ENCODE measurements at places on chromosomes 3 and 15.

GRCh38 chr3:162390891-162391290 is 894.3 kb downstream of the OTOL1 start:
- DNase-seq = no peak

DNA sequence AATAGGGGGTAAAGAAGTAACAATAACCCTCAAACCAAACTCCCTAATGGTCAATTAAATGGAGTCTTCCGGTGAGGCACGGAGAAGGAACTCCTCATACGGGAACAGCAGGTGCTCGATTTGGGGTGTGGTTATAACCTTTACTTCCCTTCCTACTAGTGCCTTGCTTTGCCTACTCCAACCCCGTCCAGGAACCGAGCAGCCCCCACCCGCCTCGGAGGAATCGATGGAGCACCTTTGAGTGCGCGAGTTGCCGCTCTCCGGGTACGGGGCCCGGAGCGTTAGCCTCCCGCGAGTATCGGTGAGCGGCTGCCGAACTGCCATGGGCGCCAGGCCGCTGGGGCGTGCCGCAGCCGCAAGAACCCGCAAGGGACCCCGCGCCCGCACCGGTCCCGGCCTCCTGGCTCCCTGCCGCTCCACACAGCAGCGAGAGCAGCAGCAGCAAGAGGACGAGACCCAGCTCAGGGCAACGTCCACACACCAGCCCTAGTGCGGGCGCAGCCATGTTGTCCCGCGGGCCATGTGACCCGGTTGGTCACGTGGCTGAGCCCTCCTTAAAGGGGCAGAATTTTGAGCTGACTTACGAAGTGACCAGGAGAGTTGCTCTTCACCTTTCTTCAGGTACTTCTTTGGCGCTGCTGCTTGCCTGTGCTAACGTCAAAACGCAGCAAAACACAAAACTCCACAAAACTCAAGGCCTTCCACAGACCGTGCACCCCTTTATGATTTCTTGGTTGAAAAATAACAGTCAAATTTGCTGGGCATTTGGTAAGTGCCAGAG is at the start of gene SUMF1:
TSS of gene SUMF1 (minus strand) at position 529 of the 781 bp plus-strand sequence. CDS start at position 505, 24 bp downstream.
- DNase-seq = peak; percentile 47

DNA sequence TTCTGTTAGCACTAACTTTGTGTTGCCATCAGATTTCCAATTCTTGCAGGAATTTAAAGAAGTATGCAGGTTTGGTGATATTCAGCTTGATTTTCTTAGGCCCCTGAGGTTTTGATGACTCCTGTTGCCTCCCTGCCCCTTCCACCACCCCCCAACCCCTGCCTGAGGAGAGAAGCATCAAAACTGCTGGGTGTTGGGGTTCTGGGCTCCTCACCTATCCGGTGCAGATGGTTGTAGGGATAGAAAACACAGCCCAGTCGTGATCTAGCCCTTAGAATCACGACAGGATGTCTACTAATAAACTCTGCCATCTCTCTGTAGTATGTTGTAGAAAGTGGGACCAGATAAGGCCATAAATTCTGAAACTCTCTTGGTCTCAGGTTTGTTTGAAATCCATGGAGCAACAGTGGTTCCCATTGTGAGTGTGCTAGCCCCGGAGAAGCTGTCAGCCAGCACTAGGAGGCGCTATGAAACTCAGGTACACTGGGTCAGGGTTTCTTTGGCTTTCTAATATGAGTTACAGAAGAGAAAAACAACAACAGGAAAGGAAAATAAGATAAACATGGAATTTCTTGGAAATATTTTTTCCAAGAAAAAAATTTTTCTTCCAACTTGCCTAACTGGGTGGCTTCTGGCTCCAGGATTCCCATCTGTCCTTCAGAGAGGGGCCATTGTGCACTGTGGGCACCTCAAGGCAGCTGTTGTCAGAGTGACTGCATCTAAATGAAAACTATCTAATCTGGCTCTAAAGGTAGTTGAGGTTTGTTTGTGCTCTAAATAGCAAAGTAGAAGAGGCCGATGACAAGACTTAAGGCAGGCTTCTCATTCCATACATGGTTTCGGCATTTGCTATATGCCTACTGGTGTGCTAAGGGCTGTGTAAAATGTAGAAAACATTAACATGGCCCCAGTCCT is 8.7 kb downstream of the SRP14 start:
- no peak for DNase-seq

- DNase-seq = no peak
These were observed 869.5 kb downstream of the SI start for GRCh38 chr3:164208821-164209220.

DNA sequence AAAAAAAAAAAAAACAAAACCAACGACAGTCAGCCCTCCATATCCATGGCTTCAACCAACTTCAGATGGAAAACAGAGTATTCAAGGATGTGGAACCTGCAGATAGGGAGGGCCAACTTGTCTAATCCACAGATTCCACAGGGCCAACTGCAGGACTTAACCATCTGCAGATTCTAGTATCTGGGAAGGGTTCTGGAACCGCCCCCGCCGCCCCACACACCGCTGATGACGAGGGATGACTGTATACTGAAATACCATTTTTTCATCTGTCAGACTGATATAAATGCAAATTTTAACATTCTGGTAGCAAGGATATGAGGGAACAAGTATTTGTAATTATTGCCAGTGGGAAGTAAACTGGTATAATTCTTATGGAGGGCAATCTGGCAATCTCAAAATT is 29.5 kb downstream of the ADPGK start:
- DNase-seq = no peak

DNA sequence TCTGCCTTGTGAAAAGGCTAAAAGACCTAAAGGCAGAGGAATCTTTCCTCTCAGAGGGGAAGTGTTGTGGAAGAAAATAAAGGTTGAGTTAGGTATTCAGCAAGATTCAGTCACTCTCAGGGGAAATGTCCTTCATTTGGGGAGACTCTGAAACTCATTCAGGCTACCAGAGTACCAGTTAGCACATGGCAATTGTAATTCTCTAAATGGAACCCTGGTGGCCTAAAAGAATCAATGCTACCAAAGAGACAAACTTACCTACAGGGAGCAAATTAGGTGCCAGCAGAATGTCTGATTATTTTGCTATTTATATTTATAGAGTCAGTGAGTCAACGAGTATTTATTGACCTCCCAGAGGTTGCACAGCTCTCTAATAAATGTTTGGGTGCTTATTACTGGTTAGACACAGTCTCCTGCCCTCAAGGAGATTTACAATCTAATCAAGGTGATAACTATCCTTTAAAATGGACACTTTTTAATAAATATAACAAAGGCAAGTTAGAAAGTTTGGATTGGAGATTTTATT is 33.9 kb upstream of the CDIN1 start:
- no peak for DNase-seq

DNA sequence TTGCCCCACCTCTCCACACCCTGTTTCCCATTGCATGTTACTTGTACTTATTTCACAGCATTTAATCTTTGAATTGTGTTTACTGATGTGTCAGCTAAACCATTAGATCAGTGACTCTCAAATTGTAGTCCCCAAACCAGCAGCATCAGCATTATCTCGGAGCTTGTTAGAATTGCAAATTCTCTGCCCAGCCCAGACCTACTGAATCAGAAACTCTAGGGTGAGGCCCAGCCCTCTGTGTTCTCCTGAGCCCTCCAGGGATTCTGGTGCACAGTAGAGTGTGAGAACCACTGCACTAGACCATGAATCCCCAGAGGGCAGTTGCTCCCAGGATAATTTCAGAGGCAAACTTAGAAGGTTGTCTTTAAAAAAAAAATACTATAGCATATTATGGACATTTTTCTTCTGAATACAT is 13.0 kb downstream of the PLD1 start:
- no peak for DNase-seq

DNA sequence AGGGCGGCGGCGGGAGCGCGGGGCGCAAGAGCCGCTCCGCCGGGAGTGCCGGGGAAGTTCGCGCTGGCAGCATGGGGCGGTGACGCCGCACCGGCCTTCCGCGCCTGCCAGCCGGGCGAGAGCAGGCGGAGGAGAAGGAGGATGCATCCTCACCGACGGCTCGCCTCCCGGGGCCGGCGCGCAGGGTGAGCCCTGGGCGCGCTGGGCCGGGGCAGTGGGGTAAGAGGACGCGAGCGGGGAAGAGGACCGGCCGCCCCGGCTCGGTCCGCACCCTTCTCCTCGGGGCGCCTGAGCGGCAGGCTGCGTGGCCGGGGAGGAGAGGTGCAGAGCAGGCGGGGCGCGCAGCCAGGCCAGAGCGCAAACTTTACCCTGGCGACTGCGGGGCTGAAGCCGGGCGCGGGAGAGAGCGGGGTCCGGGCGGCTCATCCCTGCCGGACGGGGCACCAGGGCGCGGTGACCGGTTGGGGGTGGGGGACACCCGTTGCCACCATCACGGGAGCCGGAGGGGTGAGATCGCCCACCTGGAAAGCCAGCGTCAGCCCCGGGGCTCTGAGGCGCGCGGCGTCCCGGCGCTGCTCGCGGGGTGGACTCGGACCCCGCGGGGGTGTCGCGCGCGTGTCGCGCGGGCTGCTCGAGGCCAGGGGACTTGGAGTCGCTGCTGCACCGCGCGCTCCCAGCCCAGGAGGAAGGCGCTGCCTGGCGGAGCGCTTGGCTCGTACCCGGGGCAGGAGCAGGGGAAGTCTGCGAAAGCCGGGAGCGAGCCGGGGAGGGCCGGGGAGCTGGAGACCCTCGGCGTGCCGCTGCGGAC is 542 bp downstream of the GABRA5 start:
- no peak for DNase-seq

GRCh38 chr3:66472313-66473134 is 28.3 kb downstream of the LRIG1 start:
- DNase-seq = no peak

- no peak for DNase-seq
These were observed 95.1 kb downstream of the FOXP1 start for GRCh38 chr3:71488391-71488809.

All from stimulated activated CD8-positive, alpha-beta memory T cell treated with anti-CD3 and anti-CD28 coated beads, Interleukin-4, amount 100 ng/mL, for 4 hours (primary cell).